ENCODE measurements at places on chromosomes 6 and 20.

DNA sequence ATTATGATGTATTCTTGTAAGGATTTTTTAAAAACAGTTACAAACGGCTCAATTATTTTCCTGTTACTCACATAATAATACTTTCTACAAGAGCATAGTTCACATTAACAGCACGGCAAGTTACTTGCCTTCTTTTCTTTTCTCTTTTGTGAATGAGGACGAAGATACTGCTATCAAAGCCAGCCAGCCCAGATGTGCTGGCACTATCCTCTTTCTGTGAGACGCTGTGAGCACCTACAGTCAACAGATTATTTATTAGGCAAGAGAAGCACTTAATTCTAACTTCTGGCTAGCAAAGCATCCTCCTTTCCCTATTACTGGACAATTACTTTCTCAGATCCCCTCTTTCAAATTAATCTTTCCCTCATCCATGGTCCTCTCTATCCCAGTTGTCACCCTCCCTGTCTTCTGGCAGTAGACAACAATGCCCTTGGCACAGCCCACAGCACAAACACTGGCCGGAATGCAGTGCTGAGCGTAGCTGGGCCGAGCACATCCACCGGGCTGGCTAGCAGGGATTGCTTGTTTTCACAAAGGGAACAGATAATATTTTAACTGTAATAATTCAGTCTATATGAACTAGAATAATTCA is 262.1 kb downstream of the FOXC1 start:
- no peaks in the 10 kb centered on the region for H3K36me3 ChIP-seq
- H3K4me1 ChIP-seq, result no peaks in the 10 kb centered on the region
- H3K27me3 ChIP-seq, result no peaks in the 10 kb centered on the region
- DNase-seq, result no peak
- no peak overlapping the region for H3K4me3 ChIP-seq

- H3K4me1 ChIP-seq, result peaks cover 53% of the 10 kb centered on the region
- H3K36me3 ChIP-seq, result peaks cover 1% of the 10 kb centered on the region
- H3K27ac ChIP-seq, result peak overlapping the region; percentile 75
- H3K27me3 ChIP-seq, result peaks cover 36% of the 10 kb centered on the region
- peak overlapping the region; percentile 42 for H3K4me3 ChIP-seq
- DNase-seq, result no peak
Measured at GRCh38 chr6:167833396-167833763, 6.7 kb downstream of the AFDN start.

DNA sequence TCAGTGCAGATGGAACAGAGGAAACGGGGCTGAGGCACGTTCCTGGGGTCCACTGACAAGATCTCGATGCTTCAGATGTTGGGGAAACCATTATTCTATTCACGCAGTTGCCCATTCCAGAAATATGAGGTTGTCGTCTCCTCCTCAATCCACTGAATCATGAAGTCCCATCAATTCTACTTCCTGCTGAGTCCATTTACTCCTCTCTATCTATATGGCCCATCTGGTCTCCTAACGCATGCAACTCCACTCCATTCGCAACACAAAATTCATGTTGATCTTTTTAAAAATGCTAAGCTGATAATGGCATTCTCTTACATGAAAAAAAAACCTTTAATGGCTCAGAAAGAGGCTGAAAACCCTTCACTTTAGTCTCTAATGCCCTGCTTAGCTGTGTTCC is 37.5 kb downstream of the MAP3K5 start:
- H3K4me3 ChIP-seq, result no peak overlapping the region
- peak overlapping the region; percentile 47 for H3K27ac ChIP-seq
- no peak for DNase-seq
- peaks cover 17% of the 10 kb centered on the region for H3K36me3 ChIP-seq
- H3K4me1 ChIP-seq, result peaks cover 81% of the 10 kb centered on the region

DNA sequence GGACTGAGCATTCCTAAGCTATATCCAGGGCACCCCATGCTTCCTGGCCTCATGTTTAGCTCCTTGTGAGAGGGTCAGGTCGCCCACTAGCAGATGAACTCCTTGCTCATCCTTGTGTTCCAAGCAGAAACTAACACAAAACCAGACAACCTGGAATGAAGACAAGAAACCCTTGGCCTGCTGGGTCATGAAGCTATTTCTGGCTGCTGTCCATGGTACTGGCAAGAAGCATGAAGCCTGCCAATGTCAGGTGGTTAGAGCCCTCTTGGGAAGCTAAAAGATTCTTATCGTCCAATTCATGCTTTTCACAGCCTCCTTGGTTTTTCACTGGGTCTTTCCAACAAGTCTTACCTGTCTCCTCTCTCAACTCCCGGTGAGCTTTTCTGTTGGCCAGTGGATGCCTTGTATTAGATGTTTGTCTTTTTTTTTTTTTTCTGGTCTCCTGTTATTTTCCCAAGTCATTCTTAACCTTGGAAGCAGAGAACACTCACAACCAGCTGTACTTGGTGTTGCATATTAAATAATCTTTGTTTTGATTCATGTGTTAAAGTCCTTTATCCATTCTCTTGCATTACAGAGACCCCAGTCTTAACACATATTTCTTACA is 180.3 kb downstream of the ANKRD60 start:
- H3K4me3 ChIP-seq, result no peak overlapping the region
- DNase-seq, result peak; percentile 25
- H3K27ac ChIP-seq, result no peak overlapping the region
- H3K27me3 ChIP-seq, result no peaks in the 10 kb centered on the region
- H3K36me3 ChIP-seq, result no peaks in the 10 kb centered on the region
- no peaks in the 10 kb centered on the region for H3K4me1 ChIP-seq
